ENCODE measurements at places on chromosomes 5 and 9.

- DNase-seq, result no peak
Observed at GRCh38 chr5:108935611-108936010, 187.9 kb downstream of the FER start.

DNA sequence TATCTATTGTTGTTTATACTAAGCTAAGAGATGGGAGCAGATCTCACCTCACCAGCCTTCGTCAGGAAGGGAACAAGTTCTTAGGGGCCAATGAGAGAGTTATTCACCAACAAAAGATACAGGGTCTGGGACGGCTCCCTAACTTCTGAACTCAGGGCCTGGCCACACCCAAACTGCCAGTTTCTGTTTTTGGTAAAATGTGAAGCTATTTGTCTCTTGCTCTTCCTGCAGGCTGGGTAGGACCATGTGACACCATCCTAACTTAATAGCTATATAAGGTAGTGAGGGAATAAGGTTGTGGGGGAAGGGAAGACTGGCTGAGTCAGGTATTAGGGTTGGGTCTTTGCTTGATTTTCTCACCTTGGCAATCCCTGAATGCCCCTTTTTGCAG lies 480.5 kb downstream of the KDM4C start:
- DNase-seq, result no peak

GRCh38 chr5:143657647-143658285 lies 154.2 kb upstream of the HMHB1 start:
- no peak for DNase-seq

DNA sequence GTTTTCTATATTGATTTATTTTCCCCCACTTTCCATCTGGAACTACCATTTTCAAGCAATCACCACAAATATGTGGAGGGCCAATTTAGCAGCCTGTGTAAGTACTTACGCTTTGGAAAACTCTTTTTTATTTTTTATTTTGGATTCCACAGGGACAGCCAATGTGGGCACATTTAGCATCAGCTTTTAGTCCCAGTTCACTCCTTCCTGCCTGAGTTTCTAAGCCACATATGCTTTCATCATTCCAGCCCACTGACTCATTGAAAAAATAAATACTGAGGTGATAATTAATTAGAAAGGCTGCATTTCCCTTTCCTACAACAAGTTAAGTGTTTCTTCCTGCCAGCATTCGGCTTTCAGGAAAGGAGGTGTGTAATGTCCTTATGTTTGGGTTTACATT lies 76.8 kb downstream of the TMEM167A start:
- DNase-seq, result no peak

DNA sequence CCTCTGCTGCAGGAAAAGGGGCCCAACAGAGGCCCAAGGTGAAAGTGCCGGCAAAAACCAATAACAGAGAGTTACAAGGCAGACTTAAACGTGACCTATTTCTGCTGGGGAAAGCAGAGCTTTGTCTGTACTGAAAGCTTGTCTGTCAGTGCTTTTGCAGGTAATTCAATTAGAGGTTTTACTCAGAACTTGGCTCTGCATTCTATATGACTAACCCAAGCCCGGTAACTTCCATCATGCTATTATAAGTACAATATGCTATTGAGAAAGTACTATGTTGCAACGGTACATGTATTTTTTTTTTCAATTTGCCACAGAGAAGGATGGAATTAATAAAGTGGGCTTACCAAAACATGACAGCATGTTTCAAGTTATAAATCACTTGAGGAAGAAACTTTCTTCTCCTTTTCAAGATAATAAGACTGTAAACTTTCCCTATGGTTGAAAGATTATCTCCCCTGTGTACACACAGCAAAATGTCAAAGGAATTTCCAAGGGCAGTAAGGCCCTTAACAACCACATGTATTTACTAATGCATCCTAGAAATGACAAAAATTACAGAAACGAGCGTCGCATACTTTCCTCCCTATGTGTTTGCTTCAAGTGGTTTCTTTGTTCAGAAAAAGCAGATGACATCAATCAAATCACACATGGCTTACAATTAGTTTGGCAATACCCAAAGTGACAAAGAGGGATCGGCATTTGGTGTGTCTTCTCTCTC lies 282.4 kb downstream of the EFNA5 start:
- DNase-seq, result no peak

- no peak for DNase-seq
Observed at GRCh38 chr5:92741906-92742305, 839.1 kb downstream of the NR2F1-AS1 start.

GRCh38 chr9:70374962-70375618 lies 39.4 kb downstream of the KLF9 start:
- no peak for DNase-seq

DNA sequence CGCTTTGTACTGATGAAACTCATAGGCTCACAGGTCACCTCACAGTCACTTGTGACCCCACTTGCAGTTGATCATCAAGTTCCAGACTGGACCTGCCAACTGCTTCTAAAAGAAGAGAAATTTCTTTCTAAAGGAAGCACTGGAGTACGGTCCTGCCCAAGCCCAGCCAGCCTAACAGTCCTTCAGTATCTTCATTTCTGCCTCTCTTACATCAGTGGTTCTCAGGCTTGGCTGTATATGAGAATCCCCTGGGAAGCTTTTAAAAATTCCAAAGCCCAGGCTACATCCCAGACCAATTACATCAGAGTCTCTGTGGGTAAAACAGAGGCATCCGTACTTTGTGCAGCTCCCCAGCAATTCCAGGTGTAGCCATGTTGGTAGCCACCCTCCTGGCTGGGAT lies 282.1 kb downstream of the NFIB start:
- no peak for DNase-seq

DNA sequence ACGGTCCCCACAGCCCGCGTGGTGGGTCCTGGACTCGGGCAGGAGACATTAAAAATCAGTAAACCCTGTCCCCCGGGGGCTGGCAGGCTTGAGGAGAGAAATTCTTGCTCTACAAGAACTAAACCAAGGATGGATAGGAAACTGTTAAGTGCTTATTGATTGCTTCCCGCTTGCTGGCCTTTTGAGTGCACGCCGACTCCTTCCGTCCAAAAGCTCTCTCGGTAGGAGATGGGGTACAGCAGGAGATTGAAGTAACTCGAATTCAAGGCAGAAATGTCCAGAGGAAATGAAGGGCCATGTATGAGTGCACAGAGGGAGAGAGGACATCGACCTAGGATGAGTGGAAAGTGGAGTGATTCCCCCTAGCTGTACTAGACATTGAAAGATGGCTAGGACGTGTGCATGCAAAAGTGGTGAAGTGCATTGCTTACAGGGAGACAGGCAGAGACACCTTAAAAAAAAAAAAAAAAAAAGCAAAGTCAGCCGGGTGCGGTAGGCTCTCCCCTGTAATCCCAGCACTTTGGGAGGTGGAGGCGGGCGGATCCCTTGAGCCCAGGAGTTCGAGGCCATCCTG lies 923 bp downstream of the RECK start:
- no peak for DNase-seq

- DNase-seq, result no peak
Observed at GRCh38 chr5:76000582-76000981, 82.6 kb upstream of the SV2C start.

- no peak for DNase-seq
Observed at GRCh38 chr9:135757356-135757755, 55.4 kb downstream of the KCNT1 start.

DNA sequence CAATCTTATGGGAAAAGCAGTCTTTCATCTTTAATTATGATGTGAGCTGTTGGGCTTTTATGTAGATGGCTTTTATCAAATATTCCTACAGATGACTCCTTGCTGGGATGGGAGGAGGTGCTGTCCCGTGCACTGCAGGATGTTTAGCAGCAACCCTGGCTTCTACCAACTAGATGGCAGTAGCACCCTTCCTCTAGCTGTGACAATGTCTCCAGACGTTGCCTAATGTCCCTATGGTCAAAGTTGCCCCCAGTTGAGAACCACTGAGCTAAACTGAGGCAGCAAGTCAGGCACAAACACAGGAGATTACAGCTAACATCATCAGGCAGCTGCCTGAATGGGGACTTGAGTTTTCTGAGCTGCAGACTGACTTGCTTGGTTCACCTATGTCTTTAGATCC lies 401.9 kb upstream of the PDE4D start:
- peak; percentile 15 for DNase-seq

- no peak for DNase-seq
Observed at GRCh38 chr9:69975681-69976080, 68.0 kb upstream of the MAMDC2 start.

DNA sequence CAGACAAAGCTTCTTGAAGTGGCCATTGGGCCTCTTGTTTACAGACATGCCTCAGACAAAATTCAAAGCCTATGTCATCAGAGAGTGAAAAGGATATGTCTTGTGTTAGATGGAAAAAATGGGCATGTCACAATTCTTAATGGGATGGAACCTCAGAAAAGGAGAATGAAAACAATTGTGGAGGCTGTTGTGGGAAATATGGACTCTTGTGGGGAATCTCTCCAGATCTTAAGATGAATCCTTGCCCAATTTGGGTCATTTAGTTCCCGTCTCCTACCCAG lies 19.5 kb downstream of the SLC22A5 start:
- no peak for DNase-seq

DNA sequence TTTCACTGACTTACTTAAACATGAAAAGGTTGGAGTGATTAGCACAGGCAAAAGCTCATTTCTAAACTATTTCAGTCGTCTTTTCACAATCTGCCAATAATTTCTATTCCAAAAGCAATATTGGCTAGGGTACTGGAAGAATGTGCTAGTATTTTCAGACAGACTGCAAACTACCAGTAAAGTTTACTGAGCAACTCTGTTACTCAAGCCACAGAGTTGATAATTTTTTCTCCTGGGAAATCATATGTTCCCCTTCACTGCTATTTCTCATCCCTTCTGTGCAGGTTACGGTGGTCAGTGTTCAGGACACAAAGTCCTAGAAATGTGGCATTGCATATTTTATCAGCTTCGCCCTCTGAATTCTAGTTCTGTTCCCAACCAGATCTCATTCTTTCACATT lies 343.3 kb upstream of the TNC start:
- DNase-seq, result no peak

- DNase-seq, result no peak
Observed at GRCh38 chr9:119185298-119185697, 183.9 kb downstream of the BRINP1 start.

DNA sequence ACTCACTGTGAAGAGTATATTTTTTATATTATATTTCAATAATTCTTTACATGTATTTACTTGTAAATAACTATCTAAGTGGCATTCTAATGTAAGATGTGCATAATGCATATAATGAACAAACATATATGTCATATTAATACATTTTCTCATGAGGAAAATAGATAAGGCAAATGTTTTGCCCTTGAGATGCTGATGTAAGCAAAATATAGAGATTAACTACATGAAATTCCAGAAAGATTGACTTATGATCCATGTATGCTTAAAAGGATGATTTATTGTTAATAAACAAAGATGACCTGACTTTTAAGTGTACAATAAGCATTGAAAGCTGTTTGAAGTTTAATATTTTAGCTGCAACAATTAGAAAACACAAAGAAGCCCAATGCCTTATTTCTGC lies 559.9 kb downstream of the PTPRD start:
- DNase-seq, result no peak

- no peak for DNase-seq
Observed at GRCh38 chr5:61881821-61882487, 424.1 kb upstream of the KIF2A start.

DNA sequence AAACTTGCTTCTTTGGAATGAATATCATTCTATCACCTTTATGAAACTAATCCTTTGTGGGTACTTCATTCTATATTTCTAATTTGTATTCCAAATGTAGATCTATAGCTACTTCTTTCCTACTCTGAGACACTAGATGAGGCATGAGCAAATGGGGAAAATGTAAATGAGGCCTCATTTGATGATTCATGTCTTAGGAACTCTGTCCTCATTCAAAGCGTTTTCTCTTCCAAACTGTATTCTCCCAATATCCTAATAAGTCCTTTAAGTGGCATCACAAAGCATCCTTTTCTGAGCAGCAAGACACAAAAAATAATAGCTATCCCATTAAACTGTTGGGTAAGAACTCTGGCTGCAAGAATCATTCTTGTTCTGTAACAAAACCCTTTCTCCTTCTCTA lies 56.1 kb downstream of the TTLL11 start:
- no peak for DNase-seq

DNA sequence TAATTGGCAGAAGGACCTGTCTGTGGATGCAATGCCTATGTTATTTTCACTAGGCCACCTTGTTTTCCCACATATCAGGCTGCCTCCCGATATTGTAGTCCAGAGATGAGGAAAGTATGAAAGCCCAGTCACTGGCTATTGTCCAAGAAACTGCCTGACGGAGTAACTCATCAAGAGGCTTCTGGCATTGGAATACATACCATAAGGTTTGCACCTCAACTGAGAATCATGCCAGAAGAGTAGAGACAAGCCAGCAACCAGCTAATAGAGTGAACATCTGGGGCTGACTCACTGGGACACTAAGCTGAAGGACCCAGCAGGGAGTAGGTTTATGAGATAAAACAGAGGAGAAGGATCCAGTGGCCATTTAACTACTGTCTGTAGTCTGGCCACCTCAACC lies 137.2 kb upstream of the FST start:
- no peak for DNase-seq

- peak; percentile 1 for DNase-seq
Observed at GRCh38 chr5:16160706-16161105, 18.9 kb downstream of the MARCHF11 start.

DNA sequence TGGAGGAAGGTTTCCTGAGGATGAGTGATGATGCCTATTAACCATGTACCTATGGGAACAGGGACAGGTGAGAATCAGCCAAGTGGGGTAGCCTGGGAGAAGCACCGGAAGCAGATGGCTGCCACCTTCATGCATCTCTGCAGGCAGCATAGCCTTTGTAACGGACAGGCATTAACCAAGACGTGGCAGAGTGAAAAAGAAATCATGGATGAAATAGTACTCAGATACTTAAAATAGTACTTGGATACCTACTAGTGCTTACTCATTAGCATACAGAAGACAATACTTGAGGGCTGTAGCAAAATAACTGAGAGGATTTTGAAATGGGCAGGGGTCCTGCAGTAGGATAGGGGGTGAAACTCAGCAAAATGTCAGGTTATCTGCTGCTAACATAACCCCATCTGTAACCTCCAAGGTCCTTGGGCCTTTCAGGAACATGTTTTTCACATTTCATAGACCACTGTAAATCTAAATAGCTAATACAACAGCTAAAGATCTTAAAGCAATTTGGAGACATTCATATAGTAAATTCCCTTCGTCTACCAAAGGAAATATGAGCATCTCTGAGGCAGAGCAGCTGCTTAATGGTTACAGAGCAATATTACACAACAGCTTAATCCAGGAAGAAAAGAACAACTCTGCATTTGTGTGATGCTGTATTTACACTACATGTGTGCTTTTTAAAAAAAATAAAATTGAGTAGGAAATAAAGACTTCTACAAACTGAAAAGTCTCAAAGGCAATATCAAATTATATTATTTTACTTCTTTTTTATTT lies 154.3 kb downstream of the NFIB start:
- DNase-seq, result no peak

DNA sequence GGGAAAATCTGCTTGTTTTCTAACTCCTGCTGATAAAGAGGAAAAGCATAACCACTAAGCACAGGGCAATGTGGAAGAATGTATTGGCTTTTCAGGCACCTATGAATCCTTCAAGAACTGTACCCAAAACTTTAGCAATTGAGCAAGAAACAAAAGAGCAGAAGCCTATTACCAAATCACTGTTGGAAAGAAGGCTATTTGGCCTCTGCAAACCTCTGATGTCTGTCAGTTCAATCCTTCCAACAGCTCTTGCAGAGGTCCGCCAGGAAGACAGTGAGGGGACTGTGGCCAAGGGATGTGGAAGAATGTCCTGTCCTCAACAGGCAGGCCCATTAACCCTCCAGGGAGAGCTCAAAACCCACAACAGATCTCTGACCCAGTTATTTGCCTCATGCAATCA lies 328.6 kb downstream of the ENC1 start:
- no peak for DNase-seq

GRCh38 chr9:99296291-99296951 lies 74.3 kb downstream of the SEC61B start:
- DNase-seq, result no peak
